ENCODE measurements at places on chromosomes 3 and 15.

- no peak for DNase-seq
These were observed 34.3 kb upstream of the ANKDD1A start for GRCh38 chr15:64877435-64877834.

DNA sequence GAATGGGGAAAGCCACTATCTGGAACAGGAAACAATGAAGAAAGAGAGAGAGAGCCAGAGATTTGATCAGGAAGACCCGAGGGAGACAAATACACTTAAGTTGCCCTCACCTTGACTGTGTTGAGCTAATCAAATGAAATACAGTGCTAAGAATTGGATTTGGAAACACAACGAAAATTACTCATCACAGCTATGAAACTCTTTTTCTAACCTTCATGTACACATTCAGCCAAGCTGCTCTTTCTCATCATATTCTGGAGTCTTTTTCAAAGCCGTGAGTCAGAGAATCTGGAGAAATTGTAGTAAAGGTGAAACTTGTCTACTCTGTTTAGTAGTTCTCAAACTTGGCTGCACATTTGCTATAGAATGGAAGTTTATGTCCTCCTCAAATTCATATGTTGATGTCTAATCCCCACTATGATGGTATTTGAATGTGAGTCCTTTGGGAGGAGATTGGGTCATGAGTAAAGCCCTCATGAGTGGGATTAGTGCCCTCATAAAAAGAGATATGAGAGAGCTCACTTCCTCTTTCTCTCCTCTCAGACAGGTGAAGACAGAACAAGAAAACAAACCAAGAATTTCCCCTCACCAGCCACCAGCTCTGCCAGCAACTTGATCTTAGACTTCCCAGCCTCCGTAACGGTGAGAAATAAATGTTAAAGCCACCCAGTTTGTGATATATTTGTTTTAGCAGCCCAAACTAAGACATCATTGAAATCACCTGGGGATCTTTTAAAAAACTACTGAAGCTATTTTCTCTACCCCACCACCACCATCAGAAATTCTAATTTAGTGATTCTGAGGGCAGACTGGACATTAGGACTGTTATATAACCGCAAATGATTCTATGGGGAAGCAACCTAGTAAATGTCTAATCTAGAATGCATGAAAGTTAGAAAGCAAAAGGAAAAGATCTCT, 143.6 kb upstream of the GRM7 start:
- no peak for DNase-seq

GRCh38 chr15:51641490-51642130, 19.0 kb upstream of the DMXL2 start:
- no peak for DNase-seq

- no peak for DNase-seq
These were observed 8.0 kb downstream of the IP6K2 start for GRCh38 chr3:48709051-48709461.

DNA sequence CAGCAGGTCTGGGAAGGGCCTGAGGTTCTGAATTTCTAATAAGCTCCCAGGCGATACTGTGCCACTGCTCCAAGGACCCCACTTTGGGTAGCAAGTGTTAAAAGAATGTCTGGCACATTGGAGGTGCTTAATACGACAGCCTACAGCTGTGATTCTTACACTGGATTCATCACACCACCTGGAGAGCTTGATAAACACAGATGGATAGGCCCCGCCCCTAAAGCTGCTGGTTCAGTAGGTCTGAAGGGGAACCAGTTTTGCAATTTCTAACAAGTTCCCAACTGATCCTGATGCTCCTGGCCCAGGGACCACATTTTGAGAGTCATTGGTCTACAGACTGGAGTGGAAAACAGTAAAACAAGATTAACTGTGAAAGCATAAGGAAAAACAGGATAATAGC, 124.8 kb upstream of the ST8SIA2 start:
- no peak for DNase-seq

GRCh38 chr3:71101626-71102025, 481.9 kb downstream of the FOXP1 start:
- DNase-seq: no peak

DNA sequence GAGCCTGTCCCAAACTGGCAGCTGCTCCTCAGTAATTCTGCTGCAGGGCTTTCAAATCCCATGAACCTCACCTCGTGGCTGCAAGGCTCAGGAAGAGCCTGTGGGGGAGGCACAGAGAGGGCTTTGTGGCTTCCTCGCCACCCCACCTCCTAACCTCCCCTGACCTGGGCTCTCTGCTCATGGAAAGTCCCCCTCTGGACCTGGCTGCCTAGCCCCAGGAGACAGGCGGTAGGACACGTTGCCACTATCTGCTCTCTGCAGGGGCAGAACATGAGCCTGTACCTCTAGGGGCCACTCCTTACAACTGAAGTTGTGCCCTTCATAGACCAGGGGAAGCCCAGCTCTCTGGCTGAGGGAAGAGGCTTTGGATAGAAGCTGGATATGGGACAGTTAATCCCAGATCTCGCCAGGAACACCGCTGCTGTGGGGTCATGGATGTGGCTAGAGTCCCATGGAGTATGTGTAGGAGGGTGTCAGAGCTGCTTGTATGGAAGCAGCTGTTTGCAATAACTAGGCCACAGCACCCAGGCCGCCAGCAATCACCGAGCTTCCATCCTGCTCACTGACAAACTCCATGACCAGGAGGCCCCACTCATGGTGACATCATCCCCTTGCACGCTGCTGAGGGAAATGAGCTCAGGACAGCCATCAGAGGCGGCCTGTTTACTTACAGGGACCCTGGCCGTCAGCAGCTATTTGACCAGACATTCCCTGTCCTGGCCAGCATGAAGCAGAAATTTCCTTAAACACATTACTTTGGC, 34.0 kb upstream of the CILP start:
- DNase-seq: no peak

DNA sequence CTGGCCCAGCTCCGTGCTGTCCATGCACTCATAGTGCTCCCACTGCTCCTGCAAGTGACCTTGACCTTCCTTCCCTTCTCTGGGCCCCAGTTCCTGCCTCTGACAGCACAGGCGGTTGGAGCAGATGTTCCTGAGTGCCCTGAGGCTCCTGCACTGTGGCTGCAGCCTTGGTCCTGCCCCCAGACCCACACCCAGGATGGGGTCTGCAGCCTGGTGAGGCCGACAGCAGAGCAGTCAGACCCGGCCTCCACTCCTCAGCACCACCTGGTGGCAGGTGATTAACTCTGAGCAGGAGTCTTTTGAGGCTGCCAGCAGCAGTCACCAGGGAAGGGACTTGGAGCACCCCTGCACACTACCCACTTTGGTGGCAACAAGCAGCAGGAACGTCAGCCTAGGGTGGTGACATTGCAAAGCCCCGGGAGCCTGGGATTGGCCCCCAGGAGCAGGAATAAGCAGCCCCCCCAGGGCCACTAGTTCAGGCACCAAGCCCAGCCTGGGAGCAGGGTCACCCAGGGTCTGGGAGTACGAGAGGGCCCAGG, 64.6 kb downstream of the CYP11A1 start:
- DNase-seq: peak; percentile 49

DNA sequence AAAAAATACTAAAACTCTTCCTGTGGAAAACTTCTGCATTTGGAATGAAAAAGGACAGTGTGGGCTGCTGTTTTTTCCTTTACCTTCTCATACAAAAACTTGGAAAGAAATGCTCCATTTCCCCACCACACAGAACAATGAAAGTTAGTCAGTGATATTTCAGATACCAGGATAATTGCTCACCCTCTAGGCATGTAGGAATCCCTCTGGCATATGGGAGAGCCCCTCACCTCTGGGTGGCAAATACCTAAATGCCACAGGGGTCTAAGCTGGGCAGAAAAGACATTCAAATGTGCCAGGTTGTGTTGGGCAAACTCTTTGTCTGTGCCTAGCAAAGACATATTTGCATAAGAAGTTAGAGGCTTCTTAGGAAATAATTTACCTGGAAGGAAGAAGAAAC, 560.3 kb upstream of the NR2F2 start:
- no peak for DNase-seq

- DNase-seq: no peak
These were observed 116.6 kb downstream of the ST8SIA2 start for GRCh38 chr15:92510163-92510882.

DNA sequence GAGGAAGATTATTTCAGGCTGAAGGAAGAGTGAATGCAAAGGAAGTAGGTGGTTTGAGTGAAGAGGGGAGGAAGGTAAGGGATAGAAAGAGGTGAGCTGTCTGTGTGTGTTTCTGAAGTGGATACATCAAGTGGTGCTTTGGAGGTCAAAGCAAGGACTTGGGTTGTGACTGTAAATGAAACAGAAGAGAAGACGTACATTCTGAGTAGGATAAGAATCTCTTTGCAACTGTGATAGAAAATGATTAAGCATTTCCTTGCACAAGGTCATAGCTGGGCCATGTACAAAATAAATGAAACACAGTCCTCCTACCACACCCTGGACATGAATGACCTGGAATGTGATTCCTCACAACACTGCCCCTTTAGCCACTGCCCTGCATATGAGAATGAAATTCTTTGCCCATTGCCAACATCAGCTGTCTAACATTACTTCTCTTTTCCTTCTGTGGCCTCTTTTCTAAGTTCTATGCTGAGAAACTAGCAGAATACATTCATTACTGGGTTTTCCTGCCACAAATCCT, 28.3 kb upstream of the MINDY4B start:
- no peak for DNase-seq

- DNase-seq: no peak
These were observed 16.3 kb downstream of the RGMA start for GRCh38 chr15:93072411-93073394.

- no peak for DNase-seq
These were observed 146.3 kb downstream of the P3H2 start for GRCh38 chr3:189974359-189974758.

- DNase-seq: no peak
These were observed 104.9 kb upstream of the LRRFIP2 start for GRCh38 chr3:37279236-37279635.

DNA sequence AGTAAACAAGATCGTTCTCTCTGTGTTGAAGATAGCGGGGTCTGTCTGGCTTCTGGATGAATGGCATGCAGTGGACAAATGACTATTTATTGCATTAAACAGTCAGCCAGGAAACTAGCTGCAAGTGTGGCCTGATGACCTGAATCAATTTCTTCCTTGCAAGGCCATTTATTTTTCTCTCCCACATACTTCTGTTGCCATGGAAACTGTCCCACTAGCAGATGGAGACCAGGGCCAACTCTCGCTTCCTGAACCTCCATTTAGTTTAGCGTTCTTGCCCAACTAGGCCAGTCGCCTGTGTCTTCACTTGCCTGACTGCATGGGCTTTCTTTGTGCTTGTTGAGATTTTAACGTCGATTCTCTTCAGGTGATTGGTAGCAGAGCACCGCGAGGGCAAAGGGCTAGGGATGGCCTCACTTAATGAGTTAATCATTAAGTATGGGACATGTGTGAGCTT, 27.6 kb downstream of the LMCD1 start:
- DNase-seq: no peak

DNA sequence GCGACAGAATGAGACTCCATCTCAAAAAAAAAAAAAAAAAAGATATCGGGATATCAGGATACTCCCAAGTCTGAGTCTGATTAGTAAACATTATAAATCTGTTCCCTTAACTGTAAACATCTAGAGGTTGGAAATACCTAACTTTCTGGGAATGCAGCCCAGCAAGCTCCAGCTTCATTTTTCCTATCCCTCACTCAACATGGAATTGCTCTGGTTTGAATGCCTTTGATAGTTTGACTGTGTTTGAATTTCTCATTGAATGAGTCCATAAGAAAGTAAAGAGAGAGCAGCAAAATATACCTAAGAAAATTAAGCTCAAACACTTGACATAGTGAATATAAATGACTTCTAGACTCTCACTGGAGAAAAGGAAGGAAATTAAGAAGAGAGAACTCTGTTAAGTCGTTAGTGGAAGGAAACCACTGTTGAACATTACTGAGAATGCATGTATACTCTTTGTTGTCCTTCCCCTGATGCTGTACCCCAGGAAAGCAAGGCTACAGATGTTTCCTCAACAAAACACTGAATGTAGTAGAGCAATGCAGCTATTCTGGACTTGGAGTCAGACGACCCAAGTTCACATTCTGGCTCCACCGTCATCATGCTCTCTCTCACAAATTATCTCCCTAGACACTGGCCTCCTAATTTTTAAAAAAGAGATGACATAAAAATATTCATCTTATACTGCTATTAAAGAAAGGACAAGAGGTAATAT, 62.4 kb downstream of the CD200 start:
- DNase-seq: no peak

DNA sequence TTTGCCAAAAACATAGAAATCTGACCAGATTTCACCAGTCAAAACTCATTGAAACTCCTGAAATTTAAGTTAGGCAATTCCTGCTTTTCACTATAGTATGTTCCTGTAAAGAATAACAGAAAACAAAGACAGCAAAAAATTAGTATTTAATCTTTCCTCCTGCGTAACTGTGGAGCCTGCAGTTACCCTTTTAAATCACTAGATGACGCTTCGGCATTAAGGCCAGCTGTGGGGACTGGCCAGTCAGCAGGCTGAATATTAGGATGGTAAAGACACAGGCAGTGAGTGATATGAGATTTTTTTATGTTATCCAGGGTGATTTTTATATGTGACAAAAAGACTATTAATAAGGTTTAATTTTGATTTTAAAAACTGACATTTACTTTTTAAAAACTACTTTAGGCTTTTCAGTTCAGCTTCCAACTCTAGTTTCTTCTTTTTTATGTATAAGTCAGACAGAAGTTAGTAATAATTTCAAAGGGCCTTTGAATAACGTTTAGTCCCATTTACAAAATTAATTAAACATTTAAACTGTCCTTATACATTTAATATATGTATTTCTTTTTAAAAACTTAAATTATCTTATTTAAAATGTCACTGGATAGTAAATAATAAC, 165.1 kb downstream of the PPM1L start:
- DNase-seq: peak; percentile 65

GRCh38 chr3:12197475-12197874, 38.8 kb upstream of the TIMP4 start:
- DNase-seq: no peak

DNA sequence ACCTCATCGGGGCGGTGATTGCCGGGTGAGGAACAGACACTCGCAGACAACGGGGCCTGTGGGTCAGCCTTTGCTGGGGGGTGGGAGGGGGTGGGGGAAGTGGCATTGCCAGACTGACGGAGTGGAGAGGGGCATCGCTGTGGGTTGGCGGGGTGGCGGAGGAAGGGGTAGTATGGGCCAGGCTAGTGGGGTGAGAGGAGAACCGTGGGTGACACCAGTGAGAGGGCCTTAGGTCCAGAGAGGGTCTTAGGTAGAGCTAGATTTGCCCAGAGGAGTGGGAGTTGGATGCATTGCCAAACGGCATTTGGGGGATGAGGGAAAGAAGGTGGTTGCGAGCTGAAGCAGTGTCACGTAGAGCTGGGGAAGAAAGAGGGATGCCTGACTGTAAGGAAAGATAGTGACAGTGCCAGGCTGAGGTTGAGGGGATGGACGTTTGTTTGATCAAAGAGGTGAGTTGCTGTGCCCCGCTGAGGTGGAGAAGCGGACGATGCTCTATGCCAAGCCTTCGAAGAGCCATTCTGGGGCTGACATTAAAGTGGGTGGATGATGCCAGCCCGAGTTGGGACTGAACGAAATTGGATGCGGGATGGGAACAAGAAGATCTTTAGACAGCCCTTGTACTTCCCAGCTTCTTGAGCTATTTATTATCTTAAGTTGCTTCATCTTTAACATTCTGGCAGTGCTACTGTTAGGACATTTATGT, 572 bp downstream of the DNAJB11 start:
- no peak for DNase-seq

- no peak for DNase-seq
These were observed 8.7 kb downstream of the ISG20 start for GRCh38 chr15:88647351-88648105.

- no peak for DNase-seq
These were observed 19.2 kb upstream of the MAP6D1 start for GRCh38 chr3:183844606-183845005.

GRCh38 chr3:64063207-64063982, 40.1 kb upstream of the PSMD6 start:
- DNase-seq: no peak

- DNase-seq: no peak
These were observed 38.9 kb downstream of the RYK start for GRCh38 chr3:134211797-134212196.

Measured in NCI-H2081 treated with DMSO at 0.1 percent for 48 hours (cell line).